ENCODE measurements at places on chromosomes 12 and 14.

GRCh38 chr12:106776897-106777296 lies 2.4 kb downstream of the RIC8B start:
- no peak overlapping the region for H3K27ac ChIP-seq
- H3K27me3 ChIP-seq: no peaks in the 10 kb centered on the region
- H3K36me3 ChIP-seq: no peaks in the 10 kb centered on the region
- H3K4me3 ChIP-seq: no peak overlapping the region
- no peak for DNase-seq

DNA sequence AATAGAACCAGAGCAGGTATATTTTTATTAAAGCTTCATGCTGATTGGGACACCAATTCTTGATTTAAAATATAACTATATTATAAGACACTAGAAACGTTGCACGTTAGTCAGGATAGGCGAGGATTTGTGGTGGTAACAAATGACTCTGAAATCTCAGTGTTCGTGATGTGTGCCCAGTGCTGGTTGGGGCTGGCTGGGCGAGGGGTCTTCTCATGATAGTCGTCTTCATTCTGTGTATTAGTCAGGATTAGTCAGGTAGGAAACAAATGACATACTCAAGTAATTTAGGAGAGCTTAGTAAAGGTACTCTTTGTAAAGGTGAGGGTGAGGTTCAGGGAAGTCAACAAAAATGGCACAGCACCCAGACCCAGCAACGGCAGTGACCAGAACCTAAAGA lies 73.9 kb upstream of the HIF1A start:
- H3K4me3 ChIP-seq: no peak overlapping the region
- H3K4me1 ChIP-seq: no peaks in the 10 kb centered on the region
- no peak overlapping the region for H3K27ac ChIP-seq
- no peak for DNase-seq

DNA sequence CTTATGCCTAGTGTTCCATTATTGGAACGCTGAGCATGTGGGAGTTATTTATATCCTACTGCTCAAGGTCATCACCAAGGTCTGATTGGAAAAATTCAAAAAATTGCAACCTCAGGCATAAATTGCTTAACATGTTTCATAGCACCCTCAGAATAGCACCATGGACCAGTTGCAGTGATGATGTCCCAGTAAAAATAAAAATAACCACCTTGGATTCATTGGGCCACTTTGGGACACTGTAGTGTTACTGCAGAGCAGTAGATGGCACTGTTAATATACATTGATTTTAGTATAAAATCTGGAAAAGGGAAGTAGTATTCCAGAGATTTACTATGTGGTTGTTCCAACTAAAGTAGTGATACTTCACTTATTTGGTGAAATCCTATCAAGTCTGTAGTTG lies 31.0 kb upstream of the PTCSC3 start:
- no peaks in the 10 kb centered on the region for H3K36me3 ChIP-seq
- H3K4me1 ChIP-seq: no peaks in the 10 kb centered on the region
- H3K4me3 ChIP-seq: no peak overlapping the region
- no peak overlapping the region for H3K27ac ChIP-seq
- no peak for DNase-seq

- H3K27me3 ChIP-seq: no peaks in the 10 kb centered on the region
- H3K4me3 ChIP-seq: no peak overlapping the region
- DNase-seq: no peak
- H3K4me1 ChIP-seq: no peaks in the 10 kb centered on the region
- H3K27ac ChIP-seq: no peak overlapping the region
These were observed 196.9 kb downstream of the ALG10 start for GRCh38 chr12:34219046-34219770.
